ENCODE measurements at places on chromosomes 11 and 22.

- DNase-seq: peak; percentile 57
These were observed 48.1 kb downstream of the CYTH4 start for GRCh38 chr22:37330200-37331033.

DNA sequence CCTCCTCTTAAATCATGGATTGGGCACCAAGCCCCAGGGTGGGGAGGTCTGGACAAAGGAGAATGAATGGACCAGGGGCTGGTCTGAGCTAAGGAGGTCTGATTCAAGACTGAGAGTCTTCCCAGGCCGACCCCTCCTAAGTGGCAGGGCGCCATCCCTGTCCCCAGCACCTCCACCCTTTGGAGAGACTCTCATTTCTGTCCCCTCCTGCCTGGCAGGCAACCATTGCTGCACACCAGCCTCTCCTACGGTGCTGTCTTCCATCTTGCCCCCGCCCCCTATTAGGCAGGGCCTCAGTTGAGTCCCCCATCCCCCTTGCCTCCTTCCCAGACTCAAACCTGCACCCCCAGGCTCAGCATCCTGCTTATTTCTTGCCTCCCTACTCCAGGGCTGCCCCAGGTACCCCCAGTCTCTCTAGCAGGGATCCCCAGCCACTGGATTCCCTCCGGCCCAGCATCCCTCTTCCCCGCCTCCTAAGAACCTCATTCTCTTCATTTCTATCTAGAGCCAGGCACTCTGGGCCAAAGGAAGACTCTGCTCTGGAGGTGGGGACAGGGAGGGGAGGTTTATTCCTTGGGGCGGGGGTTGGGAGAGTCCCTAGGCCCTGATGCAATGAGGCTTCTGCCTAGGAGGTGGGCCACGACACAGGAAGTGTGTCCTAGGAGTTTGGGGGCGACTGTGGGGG is 1.7 kb upstream of the RCOR2 start:
- DNase-seq: no peak

- peak; percentile 63 for DNase-seq
These were observed 28.0 kb downstream of the ADA2 start for GRCh38 chr22:17191163-17191784.

- no peak for DNase-seq
These were observed 117.7 kb upstream of the RCN1 start for GRCh38 chr11:31973172-31973571.

- DNase-seq: peak; percentile 1
These were observed 1280.6 kb upstream of the CNTN5 start for GRCh38 chr11:97739932-97740800.

DNA sequence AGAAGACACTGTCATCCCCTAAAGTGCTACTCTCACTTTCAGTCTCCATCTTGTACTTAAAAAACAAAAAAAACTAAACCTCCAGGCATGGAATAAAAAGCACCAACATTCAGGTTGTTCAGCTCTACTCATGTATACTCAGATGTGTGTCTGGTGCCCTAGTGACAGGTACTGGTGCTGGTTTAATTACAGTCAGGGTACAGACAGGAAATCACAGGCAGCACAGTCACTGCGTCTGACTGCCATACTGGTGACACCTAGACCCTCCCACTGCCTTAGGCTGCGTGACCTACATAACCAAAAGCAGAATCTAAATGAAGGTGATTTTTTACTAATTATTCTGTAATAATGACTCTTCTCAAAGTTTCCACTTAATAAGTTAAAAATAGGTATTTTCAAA is at the start of gene ARHGAP32:
ARHGAP32 (minus strand) TSS at position 176 of the 400 bp plus-strand sequence; CDS start at position 49, 127 bp downstream.
- no peak for DNase-seq

DNA sequence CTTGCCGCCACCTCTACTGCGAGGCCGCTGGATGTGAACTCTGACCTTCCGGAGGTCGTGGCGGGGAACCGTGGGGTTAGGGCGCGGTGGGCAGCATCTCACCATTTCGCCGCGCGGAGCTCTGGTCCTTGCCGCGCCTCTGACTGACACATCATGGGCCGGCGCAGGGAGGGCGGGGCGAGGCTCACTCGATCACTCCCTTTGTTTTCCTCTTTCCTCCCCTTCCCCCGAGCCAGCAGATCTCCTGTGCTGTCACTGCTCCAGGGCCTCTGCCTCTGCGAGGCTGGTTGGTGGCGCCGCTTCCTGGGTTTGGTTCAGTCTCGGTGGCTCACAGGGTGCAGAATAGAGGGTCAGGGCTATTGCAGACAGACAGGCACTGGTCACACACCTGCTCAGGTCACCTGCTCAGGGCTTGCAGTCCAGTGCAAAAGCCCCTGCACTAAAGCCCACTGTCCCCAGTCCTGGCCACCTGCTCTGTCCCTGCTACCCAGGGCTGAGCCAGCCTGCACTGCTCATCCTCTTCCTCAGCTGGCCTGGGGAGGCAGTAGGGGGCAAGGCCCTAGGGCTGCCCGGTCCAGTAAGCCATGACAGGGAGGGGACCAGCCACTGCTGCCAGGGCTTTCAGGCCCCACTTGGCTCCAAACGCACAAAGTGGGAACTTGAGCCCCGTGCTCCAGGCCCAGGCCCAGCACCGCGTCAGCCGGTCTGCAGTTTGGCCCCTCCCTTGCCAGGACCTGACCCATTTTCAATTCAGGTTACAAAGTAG is 36.2 kb downstream of the PISD start:
- no peak for DNase-seq

DNA sequence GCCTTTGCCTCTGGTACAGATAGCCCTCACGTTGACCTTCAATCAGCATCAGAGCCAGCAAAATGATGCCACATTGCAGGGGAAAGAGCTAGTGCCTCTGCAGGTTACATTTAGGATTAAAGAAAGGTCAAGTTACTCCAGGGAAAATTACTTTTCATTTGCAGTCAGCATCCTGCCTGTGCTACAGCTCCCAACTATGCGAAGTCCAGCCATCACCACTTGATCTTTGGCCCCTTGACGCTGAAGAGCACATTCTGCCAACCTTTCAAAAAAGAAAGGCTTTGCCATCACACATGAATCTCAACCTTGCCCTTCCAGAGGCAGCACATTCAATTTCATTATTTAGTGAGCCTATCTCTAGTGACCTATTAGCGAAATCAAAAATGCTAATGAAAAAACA is 11.3 kb downstream of the FJX1 start:
- no peak for DNase-seq

- DNase-seq: no peak
These were observed 3.1 kb downstream of the IL2RB start for GRCh38 chr22:37146507-37147180.

DNA sequence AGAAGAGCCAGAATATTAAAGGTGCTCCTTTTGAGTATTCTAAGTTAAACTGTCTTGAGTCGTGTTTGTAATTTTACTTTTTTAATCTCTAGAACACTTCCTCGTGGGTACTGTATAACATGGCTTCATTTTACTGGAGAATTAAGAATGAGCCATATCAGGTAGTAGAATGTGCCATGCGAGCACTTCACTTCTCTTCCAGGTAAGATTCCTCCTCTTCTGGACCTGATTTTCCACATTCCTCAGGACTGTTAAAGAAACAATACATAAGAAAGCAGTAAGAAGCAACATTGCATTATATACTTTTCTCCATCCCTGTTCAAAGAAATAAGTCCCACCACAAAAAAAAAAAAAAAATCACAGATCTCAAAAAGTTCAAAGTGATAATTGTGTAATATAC is 37.9 kb downstream of the TTC17 start:
- DNase-seq: no peak

Data from stromal cell of bone marrow (primary cell).